Activated CD4-positive, alpha-beta T cell treated with anti-CD3 and anti-CD28 coated beads for 36 hours (primary cell): ENCODE measurements at places on chromosomes 4 and X.

- H3K27me3 ChIP-seq = no peaks in the 10 kb centered on the region
- no peak overlapping the region for H3K4me3 ChIP-seq
- H3K27ac ChIP-seq = no peak overlapping the region
- H3K4me1 ChIP-seq = no peaks in the 10 kb centered on the region
Observed at GRCh38 chr4:14562901-14563300, 439.4 kb upstream of the CPEB2 start.

- no peaks in the 10 kb centered on the region for H3K27me3 ChIP-seq
- no peaks in the 10 kb centered on the region for H3K36me3 ChIP-seq
- H3K4me1 ChIP-seq = no peaks in the 10 kb centered on the region
Observed at GRCh38 chrX:115892056-115892708, 278.4 kb upstream of the AGTR2 start.

GRCh38 chr4:158079661-158080060 lies 93.2 kb downstream of the GASK1B start:
- H3K36me3 ChIP-seq = no peaks in the 10 kb centered on the region
- no peaks in the 10 kb centered on the region for H3K27me3 ChIP-seq
- no peaks in the 10 kb centered on the region for H3K4me1 ChIP-seq
- no peak for DNase-seq
- H3K27ac ChIP-seq = no peak overlapping the region
- no peak overlapping the region for H3K4me3 ChIP-seq

- no peaks in the 10 kb centered on the region for H3K27me3 ChIP-seq
- no peaks in the 10 kb centered on the region for H3K4me1 ChIP-seq
- H3K4me3 ChIP-seq = no peak overlapping the region
- H3K36me3 ChIP-seq = no peaks in the 10 kb centered on the region
- DNase-seq = no peak
Observed at GRCh38 chr4:93633721-93634120, 194.8 kb upstream of the ATOH1 start.

GRCh38 chr4:139866276-139866962 lies 200.8 kb downstream of the MGST2 start:
- H3K36me3 ChIP-seq = peaks cover 3% of the 10 kb centered on the region

GRCh38 chr4:176210579-176211296 lies 15.4 kb upstream of the SPATA4 start:
- no peaks in the 10 kb centered on the region for H3K36me3 ChIP-seq
- no peaks in the 10 kb centered on the region for H3K4me1 ChIP-seq
- H3K27ac ChIP-seq = no peak overlapping the region
- no peak overlapping the region for H3K4me3 ChIP-seq
- peaks cover 34% of the 10 kb centered on the region for H3K27me3 ChIP-seq
- DNase-seq = no peak

DNA sequence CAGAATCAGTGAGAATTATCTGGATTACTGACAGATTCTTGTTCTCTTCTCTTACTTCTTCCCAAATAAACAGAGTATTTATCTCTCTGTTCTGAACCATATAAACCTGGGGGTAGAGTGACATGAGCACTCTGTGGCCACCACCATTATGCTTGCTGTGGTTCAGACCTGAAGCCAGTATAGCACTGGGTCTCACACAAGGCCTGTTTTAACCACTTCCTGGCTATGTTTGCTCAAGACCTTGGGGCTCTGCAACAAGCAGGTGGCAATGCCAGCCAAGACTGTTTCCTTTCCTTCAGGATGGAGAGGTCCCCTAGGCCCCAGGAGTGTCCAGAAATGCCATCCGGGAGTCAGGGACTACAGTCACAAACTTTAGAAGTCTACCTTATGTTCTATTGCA lies 21.7 kb upstream of the HEPH start:
- no peak for DNase-seq
- no peaks in the 10 kb centered on the region for H3K27me3 ChIP-seq
- no peak overlapping the region for H3K27ac ChIP-seq
- no peaks in the 10 kb centered on the region for H3K4me1 ChIP-seq
